ENCODE measurements at places on chromosomes 16 and 17.

GRCh38 chr17:48174833-48175523 lies 67.4 kb downstream of the SNX11 start:
- no peak for DNase-seq

GRCh38 chr17:47200325-47200664 lies 8.9 kb upstream of the MYL4 start:
- DNase-seq: no peak

DNA sequence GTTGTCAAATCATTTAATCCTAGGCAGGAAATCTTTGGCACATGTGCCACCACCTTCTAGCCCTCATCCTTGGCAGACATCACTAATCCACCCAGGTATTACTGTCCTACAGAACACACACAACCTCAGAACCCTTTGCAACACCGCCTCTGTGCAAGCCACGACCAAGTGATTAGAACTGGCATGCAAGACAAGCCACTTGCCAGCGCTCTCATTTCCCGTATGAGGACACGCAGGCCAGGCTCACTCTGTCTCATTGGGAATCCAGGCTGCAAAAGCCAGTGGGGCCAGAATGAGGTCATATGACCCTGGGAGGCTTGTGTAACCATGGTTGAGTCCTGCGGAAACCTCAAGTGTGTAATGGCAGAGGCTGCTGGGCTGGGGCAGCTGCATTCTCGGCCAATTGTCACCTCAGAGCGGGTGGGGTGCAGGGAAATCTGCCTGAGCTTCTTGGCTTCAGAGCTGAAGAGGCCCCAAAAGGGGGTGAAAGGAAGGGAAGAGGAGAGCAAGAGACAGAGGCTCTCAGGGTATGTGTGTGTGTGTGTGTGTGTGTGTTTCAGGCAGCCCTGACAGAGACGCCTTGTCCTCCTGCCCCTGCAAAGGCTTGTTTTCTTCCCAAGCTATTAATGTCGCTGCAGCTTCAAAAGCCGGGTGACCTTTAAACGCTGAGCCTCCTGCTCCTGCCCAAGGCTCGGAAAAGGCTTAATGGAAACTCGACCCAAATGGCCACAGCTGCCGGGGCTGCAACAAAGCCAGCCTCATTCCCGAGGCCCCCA lies 43.2 kb upstream of the MRPS23 start:
- DNase-seq: peak; percentile 7

- peak; percentile 65 for DNase-seq
Observed at GRCh38 chr16:57277586-57277985, 6.9 kb downstream of the PLLP start.

- peak; percentile 14 for DNase-seq
Observed at GRCh38 chr16:17414421-17414820, 56.3 kb downstream of the XYLT1 start.

- DNase-seq: no peak
Observed at GRCh38 chr17:76239538-76240274, 587 bp downstream of the RNF157 start.

GRCh38 chr17:40399185-40399584 lies 18.5 kb downstream of the TOP2A start:
- peak; percentile 35 for DNase-seq

Data from CD4-positive, alpha-beta T cell treated with Interleukin-15 for 4 hours (primary cell).